Neuronal stem cell (in vitro differentiated cells): ENCODE measurements at places on chromosomes 2 and 18.

- DNase-seq: no peak
Measured at GRCh38 chr18:50814395-50814794, 5.4 kb downstream of the MRO start.

DNA sequence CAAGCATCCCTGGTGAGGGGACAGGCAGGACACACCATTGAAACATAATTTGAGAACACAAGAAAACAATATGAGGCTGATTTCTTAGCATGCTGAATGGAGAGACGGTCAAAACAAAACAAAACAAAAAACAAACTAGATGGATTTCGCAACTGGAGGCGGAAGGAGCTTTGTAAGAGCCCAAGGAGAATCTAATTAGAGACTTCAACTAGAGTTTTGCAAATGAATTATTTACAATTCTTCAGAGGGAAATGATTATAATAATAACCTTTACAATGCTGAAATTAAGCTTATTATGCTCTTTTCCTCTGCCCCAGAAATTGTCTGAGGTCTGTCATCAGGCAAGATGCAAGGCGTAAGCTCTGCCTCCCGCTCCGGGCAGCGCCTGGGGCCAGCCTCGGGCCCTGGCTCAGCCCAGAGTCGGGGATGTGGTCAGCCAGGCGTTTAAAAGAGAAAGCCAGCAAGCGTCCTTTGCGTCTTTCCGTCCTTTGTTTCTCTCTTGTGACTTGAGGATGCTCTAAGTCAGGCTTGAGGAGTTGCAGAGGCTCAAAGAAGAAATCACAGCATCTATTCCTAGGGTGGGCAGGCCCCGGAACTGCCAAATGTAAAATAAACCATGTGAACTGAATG lies 139.6 kb downstream of the TWIST2 start:
- no peak for DNase-seq

GRCh38 chr2:215793747-215794595 lies 219.4 kb downstream of the MREG start:
- DNase-seq: no peak

DNA sequence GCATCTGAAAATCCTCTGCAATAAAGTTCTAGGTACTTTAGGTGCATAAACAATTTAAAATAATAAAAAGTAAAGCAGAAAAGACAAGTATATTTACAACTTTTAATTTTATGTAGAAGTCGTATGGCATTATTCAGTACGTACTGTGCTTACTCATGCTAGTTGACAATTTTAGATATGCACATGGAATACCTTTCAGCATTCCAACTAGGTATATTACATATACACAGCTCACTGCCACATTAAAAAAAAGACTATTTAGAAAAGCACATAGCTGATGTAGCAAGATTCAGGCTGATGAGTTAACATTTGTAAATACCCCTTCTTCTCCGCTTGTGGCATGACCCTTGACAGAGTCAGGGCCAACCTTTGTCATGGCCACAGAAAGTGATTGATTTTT lies 171.2 kb downstream of the FBXO15 start:
- DNase-seq: no peak

- DNase-seq: no peak
Measured at GRCh38 chr2:205274801-205275200, 407.5 kb upstream of the NRP2 start.

DNA sequence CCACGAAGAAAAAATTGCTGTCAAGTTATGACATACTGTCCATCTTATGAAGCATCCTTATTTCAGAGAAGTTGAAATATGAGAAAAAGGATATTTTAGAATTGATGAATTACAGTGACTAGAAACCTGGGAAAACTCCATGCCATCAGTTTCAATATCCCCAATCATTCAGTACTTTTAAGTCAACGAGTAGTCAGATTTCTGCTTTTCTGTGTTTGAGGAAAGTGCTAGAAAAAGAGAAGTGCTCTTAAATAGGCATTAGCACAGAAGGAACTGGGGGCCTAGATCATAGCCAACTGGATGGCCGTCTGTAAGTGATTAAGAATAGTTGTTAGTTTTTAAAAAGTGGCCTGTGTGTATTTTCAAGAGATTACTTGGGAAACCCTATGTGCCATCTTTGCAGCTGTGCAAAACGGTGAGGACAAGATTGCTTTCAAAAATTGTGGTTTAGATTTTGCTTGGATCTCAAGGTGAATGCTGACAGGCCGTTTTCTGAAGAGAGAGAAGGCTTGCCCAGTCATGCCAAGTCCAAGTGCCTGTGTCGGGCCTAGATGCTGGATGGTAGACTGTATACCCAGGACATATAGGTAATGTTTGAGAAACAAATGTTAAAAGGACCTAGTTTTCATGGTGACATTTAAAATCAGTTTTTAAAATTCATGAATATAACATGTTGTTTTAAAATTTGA lies 5.1 kb downstream of the NEDD4L start:
- no peak for DNase-seq

GRCh38 chr2:98854682-98855081 lies 81.3 kb downstream of the CRACDL start:
- DNase-seq: no peak

GRCh38 chr2:174544802-174545201 lies 52.8 kb downstream of the WIPF1 start:
- DNase-seq: no peak

DNA sequence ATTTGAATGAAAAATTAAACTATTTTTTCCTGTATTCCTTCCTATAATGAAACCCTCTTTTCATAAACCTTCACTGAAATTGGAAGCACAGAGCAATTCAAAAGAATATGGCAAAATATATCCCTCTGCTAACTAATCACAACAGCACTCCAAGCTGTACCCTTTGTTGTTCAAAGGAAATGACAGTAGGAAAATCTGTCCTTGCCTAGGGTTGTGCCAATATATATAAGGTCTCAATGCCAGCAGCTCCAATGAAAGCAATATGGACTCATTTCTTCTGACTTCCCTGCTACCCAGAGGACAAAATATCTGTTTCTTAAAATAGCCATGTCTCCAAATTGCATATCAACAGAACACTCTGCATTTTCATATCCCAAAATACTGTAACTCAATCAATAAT lies 373.9 kb upstream of the MC4R start:
- DNase-seq: no peak

GRCh38 chr2:174730698-174731018 lies 33.6 kb downstream of the CHRNA1 start:
- no peak for DNase-seq

DNA sequence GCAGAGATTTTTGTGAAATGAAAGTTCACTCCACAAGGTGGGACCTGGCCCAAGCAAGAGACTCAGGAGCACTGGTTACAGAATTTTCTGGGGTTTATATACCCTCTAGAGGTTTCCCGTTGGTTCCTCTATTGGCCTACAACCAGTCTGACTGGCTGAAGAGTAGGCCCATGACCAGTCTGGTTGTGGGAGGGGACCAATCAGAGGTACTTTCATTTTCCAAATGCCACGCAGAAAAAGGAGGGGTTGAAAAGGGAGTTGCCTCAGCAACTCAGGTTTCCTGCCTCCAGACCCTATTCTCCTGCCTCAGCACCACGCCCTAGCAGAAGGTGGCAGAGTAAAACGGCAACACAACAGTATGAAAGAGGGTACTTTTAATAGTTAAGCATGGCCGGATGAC lies 98.4 kb downstream of the COLEC12 start:
- DNase-seq: no peak

- peak; percentile 49 for DNase-seq
Measured at GRCh38 chr18:4581966-4582365, 126.9 kb upstream of the DLGAP1 start.

- DNase-seq: no peak
Measured at GRCh38 chr18:58714259-58714658, 43.0 kb downstream of the MALT1 start.

- DNase-seq: no peak
Measured at GRCh38 chr2:17036361-17036760, 370.7 kb upstream of the CYRIA start.

- DNase-seq: no peak
Measured at GRCh38 chr2:28716265-28716865, 35.3 kb upstream of the PPP1CB start.
